ENCODE measurements at places on chromosomes 4 and X.

GRCh38 chrX:44002567-44002966, 29.4 kb upstream of the NDP start:
- DNase-seq: no peak

- no peak for DNase-seq
Observed at GRCh38 chrX:29826742-29827141, 388.6 kb upstream of the MAGEB2 start.

DNA sequence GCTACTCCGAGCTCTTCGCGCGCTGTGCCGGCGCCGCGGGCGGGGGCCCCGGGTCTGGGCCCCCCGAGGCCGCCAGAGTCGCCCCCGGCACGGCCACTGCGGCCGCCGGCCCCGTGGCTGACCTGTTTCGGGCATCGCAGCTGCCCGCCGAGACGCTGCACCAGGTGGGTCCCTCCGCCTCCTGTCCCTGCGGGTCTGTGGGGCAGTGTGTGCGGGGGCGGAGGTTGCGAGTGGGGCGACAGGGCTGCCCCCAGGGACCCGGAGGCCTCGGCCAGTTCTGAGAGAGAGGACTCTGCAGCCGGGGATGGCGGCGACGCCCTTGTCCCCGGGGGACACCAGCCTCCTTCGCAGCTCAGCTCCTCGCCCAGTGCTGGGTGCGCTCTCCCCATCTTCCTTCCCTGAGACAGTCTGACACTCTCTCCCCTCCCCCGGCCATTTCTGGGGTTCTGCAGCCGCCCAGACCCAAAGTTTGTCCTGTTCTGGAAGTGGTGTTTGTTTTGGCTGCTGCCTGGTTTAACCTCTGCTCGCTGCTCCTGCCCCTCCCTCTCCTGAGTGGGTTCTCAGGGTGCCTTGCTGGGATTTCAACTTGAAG, 609 bp downstream of the REPS2 start:
- DNase-seq: no peak

GRCh38 chr4:27248829-27249228, 388.2 kb downstream of the STIM2 start:
- DNase-seq: no peak

- DNase-seq: no peak
Observed at GRCh38 chr4:112637552-112637866, 566 bp downstream of the LARP7 start.
